CD8-positive, alpha-beta memory T cell (primary cell): ENCODE measurements at places on chromosomes 1 and 21.

DNA sequence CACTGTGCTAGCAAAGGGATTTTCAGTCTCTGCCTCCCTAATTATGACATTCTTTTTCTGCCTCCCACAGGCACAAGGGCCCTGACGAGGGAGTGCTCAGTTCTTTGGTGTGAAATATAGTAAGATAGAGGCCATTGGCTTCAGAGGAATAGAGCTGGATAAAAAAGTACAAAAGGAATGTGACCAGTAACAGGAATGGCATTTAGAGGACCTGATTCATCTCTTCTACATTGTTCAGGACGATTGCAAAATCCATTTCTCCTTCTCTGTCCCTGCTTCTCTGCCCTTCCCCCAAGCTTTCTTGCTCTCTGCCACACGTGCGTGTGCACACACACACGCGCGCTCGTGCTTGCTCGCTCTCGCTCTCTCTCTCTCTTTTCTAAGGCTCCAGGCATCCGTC lies 668.2 kb downstream of the KIF26B start:
- no peaks in the 10 kb centered on the region for H3K27me3 ChIP-seq
- H3K4me1 ChIP-seq, result no peaks in the 10 kb centered on the region
- no peak overlapping the region for H3K27ac ChIP-seq
- H3K36me3 ChIP-seq, result no peaks in the 10 kb centered on the region
- no peak overlapping the region for H3K4me3 ChIP-seq

GRCh38 chr1:204288021-204288588 lies 71.6 kb downstream of the PLEKHA6 start:
- no peaks in the 10 kb centered on the region for H3K27me3 ChIP-seq
- H3K4me1 ChIP-seq, result peaks cover 19% of the 10 kb centered on the region
- no peak overlapping the region for H3K27ac ChIP-seq
- no peaks in the 10 kb centered on the region for H3K36me3 ChIP-seq
- no peak for DNase-seq
- no peak overlapping the region for H3K4me3 ChIP-seq

DNA sequence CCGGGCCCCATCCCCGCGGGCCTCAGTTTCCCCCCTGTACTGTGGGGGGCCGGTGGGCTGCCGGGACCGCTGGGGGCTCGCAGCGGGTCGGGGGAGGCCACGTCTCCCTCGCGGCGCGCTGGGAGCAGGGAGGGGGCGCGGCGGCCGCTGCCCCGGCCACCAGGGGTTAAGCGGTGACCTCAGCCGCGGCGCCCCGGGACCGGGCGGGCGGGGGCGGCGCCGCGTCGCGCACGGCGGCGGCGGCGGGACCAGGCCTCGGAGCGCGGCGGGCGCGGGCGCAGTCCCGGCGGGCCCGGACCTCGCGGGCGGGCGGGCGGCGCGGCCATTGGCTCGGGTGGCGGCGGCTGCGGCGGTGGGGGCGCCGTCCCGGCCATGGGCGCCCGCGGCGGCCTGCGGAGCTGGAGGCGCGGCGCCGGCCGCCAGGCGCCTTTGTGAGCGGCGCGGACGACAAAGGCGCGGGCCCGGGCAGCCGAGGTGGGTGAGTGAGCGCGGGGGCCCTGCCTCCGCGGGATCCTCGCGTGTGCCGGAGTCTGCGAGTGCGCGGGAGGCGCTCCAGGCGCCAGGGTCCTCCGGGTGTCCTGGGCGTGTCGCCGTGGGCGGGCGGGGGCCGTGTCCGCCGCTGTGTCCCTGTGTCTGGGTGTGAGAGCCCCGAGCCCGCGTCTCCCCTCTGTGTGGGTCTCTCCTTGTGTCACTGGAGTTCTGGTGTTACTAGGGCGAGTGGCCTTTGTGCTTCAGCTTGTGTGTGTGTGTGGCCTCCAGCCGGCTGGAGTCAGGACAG lies at the start of gene ARHGEF10L:
TSS of gene ARHGEF10L (plus strand) at position 222 of the 778 bp plus-strand sequence. CDS start 40,898 bp downstream, outside the sequence.
- no peak within 1 kb of the TSS for H3K4me3 ChIP-seq
- H3K36me3 ChIP-seq, result no peaks in the 10 kb centered on the region
- H3K27ac ChIP-seq, result no peak within 1 kb of the TSS

DNA sequence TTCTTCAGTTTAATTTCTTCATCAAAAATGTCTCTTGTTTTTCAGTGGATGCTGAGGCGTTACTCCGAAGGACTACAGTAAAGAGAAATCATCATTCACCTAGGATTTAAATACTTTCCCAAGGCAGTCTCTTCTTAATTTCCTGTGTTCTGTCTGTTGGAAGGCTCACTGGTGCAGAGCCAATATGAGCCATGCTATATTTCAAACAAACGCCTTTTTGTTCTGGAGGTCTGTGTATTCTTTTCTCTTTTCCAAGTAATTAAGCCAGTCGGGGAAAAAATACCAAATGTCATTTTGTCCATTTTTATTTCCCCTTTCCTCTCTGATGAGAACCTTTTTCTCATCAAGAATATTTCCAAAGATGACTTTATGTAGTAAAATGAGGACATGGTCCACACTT lies 206.5 kb downstream of the RWDD3 start:
- H3K27me3 ChIP-seq, result no peaks in the 10 kb centered on the region
- no peaks in the 10 kb centered on the region for H3K4me1 ChIP-seq
- no peak overlapping the region for H3K27ac ChIP-seq
- H3K36me3 ChIP-seq, result no peaks in the 10 kb centered on the region
- no peak overlapping the region for H3K4me3 ChIP-seq
- DNase-seq, result no peak

DNA sequence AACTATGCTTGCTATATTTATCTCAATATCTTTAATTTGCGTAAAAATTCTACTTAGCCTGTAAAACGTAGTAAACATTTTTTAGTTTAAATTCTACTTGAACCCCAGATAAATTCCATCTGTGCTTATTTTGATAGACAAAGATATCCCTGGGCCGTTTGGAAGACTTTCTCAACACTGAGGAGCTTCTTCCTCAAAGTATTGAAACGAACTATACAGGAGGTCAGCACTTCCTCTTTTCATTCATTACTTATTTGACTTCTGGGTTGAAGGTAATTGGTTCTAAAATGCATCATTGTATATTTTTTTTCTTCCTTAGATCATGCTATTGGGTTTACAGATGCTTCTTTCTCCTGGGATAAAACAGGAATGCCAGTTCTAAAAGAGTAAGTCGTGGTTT lies 74.7 kb downstream of the HSPA13 start:
- no peak overlapping the region for H3K4me3 ChIP-seq
- H3K27me3 ChIP-seq, result no peaks in the 10 kb centered on the region
- H3K4me1 ChIP-seq, result no peaks in the 10 kb centered on the region
- DNase-seq, result no peak

DNA sequence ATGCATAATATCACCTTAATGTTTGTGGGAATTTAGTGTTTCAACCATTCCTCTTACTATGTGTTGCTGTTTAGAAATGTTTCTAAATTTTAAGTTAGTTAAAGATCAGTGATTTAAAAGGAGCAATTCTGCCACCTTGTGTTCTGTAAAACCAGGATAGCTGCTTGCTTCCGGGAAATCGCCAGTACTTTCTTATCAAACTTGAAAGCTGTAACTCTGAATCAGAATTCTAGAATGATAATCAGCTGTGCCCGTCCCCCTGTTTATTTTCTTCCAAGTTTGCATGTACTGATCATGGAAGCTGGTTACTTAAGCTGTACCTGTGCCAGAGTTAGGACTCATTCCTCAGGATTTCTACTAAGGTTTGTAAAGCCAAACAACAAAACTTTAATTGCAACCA lies 656.4 kb downstream of the LTN1 start:
- H3K36me3 ChIP-seq, result no peaks in the 10 kb centered on the region
- H3K4me1 ChIP-seq, result no peaks in the 10 kb centered on the region
- no peak for DNase-seq
- no peak overlapping the region for H3K27ac ChIP-seq
- H3K4me3 ChIP-seq, result no peak overlapping the region

GRCh38 chr1:29259802-29260441 lies 23.6 kb downstream of the PTPRU start:
- DNase-seq, result no peak
- no peak overlapping the region for H3K27ac ChIP-seq
- no peak overlapping the region for H3K4me3 ChIP-seq
- H3K4me1 ChIP-seq, result no peaks in the 10 kb centered on the region
- no peaks in the 10 kb centered on the region for H3K36me3 ChIP-seq

- H3K4me1 ChIP-seq, result no peaks in the 10 kb centered on the region
- H3K27ac ChIP-seq, result no peak overlapping the region
- H3K27me3 ChIP-seq, result no peaks in the 10 kb centered on the region
- no peak for DNase-seq
These were observed 631.0 kb downstream of the MRPL39 start for GRCh38 chr21:24976238-24976637.

GRCh38 chr1:226674892-226675714 lies 64.0 kb downstream of the ITPKB start:
- peaks cover 10% of the 10 kb centered on the region for H3K36me3 ChIP-seq
- H3K4me1 ChIP-seq, result peaks cover 98% of the 10 kb centered on the region
- peak; percentile 89 for DNase-seq
- peak overlapping the region; percentile 62 for H3K4me3 ChIP-seq
- peak overlapping the region; percentile 72 for H3K27ac ChIP-seq

DNA sequence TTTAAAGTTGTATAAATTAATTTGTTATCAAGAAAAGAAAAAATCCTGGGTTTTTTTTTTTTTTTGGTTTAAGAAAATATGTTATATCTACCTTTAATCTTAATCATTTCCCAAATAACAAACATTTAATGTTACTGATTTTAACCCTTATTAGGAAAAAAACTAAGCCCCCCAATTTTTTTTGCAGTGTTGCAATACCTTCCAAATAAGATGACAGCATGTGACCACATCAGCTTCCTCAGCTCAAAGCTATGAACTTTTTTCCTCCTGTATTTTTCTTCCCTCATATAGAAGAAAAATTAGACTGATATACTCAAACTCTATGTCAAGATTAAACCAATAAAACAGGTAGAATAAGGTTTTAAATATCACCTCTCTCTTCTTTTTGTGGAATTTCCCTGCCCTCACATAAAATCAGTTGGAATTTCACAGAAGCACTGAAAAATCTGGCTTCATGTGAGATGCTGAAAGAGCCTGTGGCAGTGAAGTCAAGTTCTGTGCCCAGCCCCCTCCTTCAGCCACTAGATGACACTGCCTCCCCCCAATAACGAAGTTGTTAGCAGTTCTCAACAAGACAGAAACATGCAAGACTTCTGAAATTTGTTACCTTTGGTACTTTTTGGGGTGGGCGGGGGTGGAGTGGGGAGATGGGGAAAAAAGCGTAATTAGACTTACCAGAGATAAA lies 9.6 kb upstream of the SMYD2 start:
- H3K27ac ChIP-seq, result no peak overlapping the region
- no peak for DNase-seq
- no peak overlapping the region for H3K4me3 ChIP-seq
- H3K27me3 ChIP-seq, result peaks cover 6% of the 10 kb centered on the region
- H3K4me1 ChIP-seq, result no peaks in the 10 kb centered on the region

- no peaks in the 10 kb centered on the region for H3K4me1 ChIP-seq
- peak overlapping the region; percentile 25 for H3K4me3 ChIP-seq
- H3K27ac ChIP-seq, result no peak overlapping the region
- no peaks in the 10 kb centered on the region for H3K27me3 ChIP-seq
These were observed 95.0 kb upstream of the NR5A2 start for GRCh38 chr1:199932462-199932861.

DNA sequence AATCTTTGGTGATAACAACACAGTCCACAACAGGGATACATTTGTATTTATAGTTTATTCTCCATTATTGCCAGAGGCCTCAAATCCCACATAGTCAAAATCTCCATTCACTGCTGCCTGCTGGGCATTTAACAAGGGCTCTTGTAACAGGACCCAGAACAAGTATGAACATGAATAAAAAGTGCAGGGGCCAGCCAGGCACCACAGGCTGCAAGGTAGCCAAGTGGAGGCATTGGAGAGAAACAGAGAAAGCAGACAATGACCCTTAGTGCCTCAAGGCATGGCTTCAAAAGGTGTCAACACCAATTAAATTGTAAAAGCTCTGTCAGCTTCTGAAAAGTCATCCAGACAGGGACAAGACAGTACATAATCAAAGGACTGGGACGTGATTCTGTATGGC lies 116.8 kb downstream of the ATP6V1G3 start:
- H3K4me1 ChIP-seq, result no peaks in the 10 kb centered on the region
- H3K4me3 ChIP-seq, result no peak overlapping the region
- no peak overlapping the region for H3K27ac ChIP-seq
- DNase-seq, result no peak
- no peaks in the 10 kb centered on the region for H3K36me3 ChIP-seq

GRCh38 chr1:49854741-49855140 lies 169.0 kb downstream of the AGBL4 start:
- no peak for DNase-seq
- no peaks in the 10 kb centered on the region for H3K27me3 ChIP-seq
- H3K4me1 ChIP-seq, result no peaks in the 10 kb centered on the region
- no peak overlapping the region for H3K4me3 ChIP-seq
- H3K36me3 ChIP-seq, result no peaks in the 10 kb centered on the region
